ENCODE measurements at places on chromosomes 2 and 18.

DNA sequence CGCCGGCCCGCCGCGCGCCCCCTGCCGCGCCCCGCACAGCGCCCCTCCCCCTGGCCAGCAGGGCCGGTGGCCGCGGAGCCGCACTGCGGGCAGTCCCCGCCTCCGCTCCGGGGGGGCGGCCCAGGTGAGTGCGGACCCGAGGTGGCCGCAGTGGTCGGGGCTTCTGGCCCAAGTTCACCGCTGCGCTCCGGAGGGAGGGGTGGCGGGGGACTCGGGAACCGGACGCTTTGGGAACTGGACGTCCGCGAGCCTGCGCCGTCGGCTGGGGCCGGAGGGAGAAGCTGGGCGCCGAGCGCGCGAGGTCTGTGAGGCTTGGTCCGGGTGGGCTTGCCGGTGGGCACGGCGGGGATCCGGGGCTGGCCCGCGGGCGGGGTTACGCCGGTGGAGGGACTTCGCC lies 591 bp upstream of the LDLRAD4 start:
- peak; percentile 43 for DNase-seq

DNA sequence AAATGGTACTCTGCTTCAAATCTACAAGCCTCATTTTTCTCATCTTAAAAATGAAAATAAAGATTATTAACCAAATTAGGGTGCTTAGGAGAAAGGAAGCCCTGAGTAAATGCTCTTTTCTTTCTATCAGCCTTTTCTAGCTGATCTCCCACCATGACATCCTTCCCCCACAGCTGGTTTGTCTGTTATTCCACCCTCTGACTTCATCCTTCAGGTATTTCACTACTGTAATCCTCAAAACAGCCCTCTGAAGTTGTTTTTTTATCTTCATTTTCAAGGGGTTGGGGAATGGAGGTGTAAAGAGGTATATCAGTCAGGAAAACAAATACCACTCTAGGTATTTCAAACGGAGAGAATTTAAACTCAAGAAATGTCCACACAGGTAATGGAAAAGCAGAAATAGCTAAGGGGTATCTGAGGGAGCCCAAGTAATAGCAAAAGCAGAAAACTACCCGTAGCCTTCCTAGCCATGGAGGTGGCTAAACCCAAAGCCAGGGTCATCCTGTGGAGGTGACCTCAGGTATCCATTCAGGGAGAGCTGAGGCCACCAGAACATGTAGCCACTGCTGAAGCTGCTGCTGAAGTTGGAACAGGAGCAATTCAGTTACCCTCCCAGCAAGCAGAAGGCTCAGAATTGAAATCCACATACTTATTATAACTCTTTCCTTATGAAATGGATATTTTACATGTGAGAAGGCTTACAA lies 990.9 kb upstream of the ACVR2A start:
- no peak for DNase-seq

DNA sequence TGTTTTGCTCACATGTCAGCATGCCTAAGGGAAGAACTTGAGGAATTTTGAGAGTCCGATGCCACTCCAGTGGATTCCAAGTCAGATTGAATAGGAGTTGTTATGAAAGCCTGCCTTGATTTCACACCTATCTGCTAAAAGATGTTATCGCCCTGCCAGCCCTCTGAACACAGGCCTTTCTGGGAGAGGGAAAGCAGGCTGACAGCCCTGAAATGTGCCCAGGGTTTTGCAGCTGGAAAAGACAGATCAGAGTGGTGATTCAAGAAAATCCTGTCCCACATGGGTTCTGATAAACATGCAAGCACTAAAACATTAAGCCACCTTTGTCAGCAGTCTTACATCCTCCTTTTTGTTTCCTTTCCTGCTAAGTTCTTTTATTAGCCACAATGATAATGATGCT lies 1752.9 kb upstream of the CELF4 start:
- DNase-seq = no peak

GRCh38 chr2:100641125-100641435 lies 78.3 kb downstream of the PDCL3 start:
- DNase-seq = no peak

- no peak for DNase-seq
These were observed 493.1 kb downstream of the CPS1 start for GRCh38 chr2:211049321-211050018.

GRCh38 chr18:43049021-43049420 lies 66.5 kb downstream of the RIT2 start:
- no peak for DNase-seq

DNA sequence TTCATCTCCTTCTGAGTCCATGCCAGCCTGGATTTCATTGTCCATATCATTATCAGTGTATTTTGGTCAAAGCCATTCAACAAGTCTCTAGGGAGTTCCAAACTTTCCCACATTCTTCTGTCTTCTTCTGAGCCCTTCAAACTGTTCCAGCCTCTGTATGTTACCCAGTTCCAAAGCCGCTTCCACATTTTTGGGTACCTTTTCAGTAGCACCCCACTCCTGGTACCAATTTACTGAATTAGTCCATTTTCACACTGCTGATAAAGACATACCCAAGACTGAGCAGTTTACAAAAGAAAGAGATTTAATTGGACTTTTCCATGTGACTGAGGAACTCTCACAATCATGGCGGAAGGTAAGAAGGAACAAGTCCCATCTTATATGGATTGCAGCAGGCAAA lies 47.4 kb downstream of the TANC1 start:
- no peak for DNase-seq

GRCh38 chr2:143284087-143284675 lies 155.0 kb downstream of the ARHGAP15 start:
- DNase-seq = no peak

DNA sequence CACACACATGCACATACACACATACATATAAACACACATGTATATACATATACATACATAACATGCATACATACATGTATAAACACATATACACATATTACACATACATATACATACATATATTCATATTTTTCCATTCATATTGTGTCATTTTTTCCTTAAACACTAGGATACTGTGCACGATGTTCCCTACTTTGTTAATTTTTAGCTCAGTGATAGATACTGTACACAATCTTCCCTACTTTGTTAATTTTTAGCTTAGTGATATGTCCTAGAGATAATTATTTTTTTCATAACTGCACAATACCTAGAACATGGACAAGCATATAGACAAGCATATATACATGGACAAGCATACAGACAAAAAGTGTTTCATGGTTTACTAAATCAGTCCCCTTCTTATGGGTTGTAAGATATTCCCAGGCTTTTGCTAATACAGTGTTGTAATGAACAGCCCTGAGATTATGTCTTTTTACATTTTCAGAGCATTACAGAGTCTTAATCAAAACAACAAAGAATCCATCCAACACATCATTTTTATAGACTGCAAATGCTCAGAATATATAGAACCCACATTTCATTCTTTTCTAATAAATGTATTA lies 75.6 kb downstream of the PID1 start:
- DNase-seq = no peak

DNA sequence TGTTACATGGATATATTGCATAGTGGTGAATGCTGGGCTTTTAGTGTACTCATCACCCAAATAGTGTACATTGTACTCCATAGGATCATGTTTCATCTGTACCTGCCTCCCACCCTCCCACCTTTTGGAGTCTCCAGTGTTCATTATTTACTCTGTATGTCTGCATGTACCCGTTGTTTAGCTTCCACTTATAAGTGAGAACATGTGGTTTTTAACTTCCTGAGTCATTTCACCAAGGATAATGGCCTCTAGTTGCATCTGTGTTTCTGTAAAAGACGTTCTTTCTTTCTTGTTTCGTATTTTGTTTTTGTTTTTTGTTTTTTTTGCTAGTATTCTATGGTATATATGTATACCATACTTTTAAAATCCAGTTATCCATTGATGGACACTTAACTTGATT lies 107.5 kb downstream of the MSTN start:
- no peak for DNase-seq

DNA sequence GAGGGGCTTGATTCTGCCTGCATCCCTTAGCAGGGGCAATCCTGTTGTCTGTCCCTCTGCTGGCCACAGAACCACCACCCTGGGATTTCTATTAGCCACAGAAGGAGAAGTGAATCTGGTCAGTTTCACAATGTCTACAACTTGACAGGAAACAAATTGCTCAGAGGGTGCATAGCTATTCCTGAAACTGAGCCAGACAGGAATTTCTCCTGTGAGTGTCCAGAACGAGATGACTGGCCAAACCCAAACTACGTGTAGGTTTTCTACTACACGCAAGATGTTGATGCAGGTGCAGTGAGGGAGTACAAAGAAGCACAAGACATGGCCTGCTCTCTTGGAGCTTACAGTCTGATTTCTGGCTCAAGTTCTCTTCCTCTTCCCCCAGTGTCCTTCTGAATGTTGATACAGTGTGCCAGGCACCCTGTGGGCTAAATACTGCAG lies 201.9 kb downstream of the CLIP4 start:
- no peak for DNase-seq

DNA sequence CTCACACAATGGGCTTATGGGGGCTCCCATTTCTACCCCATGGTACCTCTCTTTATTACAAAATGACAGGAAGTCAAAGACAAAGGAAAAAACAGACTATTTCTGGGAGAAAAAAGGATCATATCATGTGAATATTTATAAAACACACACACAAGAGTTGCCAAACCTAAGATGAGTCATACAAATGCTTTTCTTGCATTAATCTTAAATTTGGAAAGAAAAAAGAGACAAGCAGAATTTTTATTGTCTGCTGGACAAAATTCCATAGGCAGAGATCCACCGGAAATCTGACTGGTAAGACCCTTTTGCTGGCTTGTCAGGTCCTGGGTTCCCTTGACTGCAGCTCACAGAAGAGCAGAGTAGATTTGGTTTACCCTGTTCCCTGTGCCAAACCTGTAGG lies 1732.3 kb upstream of the PIK3C3 start:
- no peak for DNase-seq

GRCh38 chr2:176646033-176646615 lies 376.9 kb downstream of the MTX2 start:
- no peak for DNase-seq

GRCh38 chr18:3332376-3332775 lies 70.4 kb downstream of the MYL12B start:
- DNase-seq = no peak

DNA sequence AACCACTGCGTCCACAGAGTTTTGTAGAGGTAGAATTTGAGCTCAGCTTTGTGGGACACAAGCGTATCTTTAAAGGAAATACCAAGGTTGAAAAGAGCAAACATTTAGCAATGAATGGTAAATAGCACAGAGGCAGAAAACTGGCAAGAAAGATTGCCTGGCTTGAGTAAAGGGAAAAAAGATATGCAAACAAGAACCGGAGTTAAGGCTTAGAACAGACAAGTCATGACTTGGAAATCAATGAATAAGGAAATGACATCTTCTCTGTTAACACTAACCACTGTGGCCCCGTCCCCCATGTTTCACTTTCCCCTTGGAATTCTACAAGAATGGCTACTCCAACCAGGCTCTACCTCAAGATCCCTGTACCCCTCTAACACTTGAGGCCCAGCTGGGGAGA lies 3.8 kb downstream of the STAM2 start:
- DNase-seq = peak; percentile 32

- no peak for DNase-seq
These were observed 5.9 kb upstream of the RAX start for GRCh38 chr18:59279193-59279592.

- DNase-seq = no peak
These were observed 38.2 kb downstream of the CELF4 start for GRCh38 chr18:37527395-37527794.

GRCh38 chr2:200585730-200586643 lies at the start of gene AOX1:
Gene AOX1 (plus strand): TSS chr2:200586014. CDS start chr2:200586109, 95 bp downstream.
- peak; percentile 64 for DNase-seq

DNA sequence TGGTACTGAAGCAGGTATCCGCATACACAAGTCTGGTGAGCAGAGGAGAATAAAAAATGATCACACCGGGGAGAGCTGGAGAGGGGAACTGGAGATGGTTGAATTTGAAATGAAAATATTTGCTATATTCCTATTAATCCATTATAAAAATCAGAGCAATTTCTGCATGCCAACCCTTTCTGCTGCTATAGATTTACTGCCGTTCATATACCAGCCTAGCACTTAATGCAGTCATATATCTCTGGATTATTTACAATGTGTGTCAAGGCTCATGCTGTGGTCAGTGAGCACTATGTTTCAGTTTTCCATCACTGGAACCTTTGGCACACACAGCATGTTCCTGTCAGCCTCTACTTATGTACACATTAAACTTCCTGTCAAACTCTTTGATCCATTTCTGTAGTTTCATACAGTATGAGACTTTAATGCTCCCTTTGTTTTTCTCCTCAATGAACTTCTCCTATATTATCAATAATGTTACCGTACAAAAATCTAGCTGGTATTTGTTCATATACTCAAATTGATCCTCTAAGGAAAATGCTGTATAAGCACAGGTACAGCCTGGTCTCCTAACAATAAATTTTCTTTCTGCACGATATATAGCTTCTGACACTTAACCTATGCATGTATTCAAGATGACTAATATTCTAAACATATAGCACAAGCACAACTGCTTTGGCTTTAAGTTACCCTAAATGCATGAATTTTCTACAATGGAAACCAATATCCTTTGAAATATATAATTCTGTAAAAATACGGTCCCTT lies 36.7 kb downstream of the FANCL start:
- DNase-seq = no peak
